ELR (cell line): ENCODE measurements at places on chromosomes 7 and 10.

DNA sequence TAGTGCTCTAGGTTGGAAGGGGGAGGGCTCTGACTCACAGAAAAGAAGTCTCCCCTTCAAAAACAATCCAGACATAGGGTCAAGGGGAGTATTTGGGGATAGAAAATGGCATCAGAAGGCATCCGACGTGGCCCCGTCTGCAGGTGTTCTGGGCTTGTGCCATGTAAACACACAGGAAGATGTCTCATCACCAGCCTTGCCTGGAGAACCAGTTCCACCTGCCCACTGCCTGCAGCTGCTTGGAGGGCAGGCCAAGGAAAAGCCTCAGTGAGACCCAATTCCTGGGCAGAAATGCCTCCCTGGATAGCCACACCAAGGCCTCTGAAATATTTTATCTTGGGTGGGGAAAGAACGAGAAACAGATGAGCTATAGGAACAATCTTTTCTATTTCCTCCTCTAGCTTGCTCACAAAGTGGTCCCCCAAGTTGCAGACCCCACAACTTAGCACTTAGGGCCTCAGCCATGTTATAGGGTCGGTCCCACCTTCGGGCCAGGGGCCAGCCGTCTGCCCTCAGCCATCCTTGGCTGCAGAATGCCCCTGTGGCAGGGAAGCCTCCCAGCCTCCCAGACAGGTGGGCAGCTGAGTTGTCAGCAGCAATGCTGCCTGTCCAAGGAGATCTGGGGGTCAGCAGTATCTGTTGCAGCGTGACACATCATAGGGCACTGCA, 54.3 kb upstream of the ECHDC3 start:
- DNase-seq = no peak

GRCh38 chr7:132422502-132423111, 153.7 kb downstream of the PLXNA4 start:
- peak; percentile 17 for DNase-seq

GRCh38 chr10:89669985-89670384, 24.9 kb upstream of the PANK1 start:
- DNase-seq = no peak

DNA sequence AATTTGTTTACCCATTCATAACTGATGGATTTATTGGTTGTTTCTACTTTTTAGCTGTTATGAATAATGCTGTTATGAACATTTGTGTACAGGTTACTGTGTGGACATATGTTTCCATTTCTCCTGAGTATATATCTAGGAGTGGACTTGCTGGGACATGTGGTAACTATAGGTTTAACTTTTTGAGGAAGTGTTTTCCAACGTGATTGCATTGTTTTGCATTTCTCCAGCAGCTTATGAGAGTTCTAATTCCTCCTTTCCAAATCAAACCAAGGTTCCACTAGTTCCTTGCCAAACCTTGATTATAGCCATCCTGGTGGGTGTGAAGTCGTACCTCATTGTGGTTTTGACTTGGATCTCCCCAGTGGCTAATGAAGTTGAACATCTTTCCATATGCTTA, 2.6 kb upstream of the PRF1 start:
- DNase-seq = no peak

- DNase-seq = peak; percentile 85
Observed at GRCh38 chr10:69383558-69383957, 33.2 kb downstream of the TACR2 start.

GRCh38 chr7:4831723-4832495, 29.9 kb downstream of the PAPOLB start:
- DNase-seq = peak; percentile 12

- no peak for DNase-seq
Observed at GRCh38 chr7:70208236-70209063, 610.2 kb downstream of the AUTS2 start.

DNA sequence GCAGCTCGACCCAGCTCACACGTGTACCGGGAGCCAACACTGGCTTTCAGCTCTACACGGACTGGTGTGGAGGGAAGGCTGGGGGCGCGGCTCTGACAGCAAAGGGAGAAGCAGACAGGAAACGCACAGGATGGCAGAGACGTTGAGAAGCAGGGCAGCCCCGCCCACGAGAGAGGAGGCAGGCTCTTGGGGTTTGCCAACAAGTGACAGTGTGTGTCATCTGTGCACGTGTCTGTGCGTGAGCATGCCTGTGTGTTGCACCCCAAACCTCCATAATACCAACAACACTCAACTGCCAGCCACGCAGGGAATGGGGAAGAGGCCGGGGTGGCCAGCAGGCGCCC, 64.4 kb upstream of the PDGFA start:
- no peak for DNase-seq

GRCh38 chr7:112753298-112753697, 36.9 kb downstream of the TMEM168 start:
- DNase-seq = no peak

- no peak for DNase-seq
Observed at GRCh38 chr10:58672845-58673244, 160.2 kb downstream of the BICC1 start.

DNA sequence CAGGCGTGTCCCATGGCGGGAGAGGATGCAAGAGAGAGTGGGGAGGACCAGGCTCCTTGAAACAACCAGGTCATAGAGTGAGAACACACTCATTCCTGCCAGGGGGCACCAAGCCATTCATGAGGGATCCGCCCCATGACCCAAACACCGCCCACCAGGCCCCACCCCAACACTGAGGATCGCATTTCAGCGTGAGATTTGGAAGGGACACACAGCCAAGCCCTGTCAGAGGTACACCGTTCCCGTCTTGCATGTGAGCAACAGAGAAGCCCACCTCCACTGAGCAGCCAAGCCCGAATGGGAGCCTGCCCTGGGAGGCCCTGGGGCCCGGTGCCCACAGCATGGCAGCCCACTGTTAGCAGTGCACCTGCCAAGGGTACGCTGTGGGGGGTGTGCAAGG, 7.9 kb upstream of the ARPC1B start:
- DNase-seq = no peak

GRCh38 chr7:22189741-22190140, 167.2 kb downstream of the RAPGEF5 start:
- no peak for DNase-seq

DNA sequence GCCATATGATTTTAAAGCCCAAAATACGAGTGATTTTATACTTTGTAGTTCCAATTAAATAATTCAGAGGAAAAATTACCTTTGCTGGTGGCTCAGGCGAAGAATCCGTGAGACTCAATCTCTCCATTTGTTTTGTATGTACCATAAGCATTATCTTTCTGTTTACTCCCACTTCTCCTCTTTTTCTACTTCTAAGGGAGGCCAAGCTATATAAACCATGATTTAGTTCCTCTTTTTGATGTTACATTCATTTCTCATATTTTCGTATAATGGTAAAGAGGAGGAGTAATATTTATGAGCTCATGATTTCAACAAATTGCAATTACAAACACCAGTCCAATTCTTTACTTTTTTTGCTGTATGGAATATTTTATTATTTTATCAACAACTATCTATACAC, 50.6 kb upstream of the TES start:
- no peak for DNase-seq

DNA sequence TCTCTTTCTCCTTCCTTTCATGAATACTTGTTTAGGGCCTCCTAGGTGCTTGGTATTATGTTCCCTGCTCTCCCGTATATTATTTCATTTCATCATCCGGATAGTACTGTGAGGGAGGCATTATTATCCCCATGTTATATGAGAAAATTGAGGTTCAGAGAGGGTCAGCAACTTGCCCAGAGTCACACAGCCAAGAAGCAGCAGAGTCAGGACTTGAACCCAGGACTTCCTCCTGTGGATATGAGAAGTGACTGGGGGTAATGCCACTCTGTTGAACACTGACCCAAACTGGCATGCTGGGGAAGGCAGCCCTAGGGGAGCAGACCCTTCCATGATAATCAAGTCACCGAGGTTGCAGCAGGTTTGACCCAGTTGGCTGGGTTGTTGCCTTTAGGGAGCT, 8.2 kb upstream of the SFRP5 start:
- DNase-seq = no peak

- DNase-seq = peak; percentile 73
Observed at GRCh38 chr10:63466144-63466935, 563 bp upstream of the JMJD1C start.

- DNase-seq = no peak
Observed at GRCh38 chr7:132207211-132207610, 369.1 kb downstream of the PLXNA4 start.
